IMR-90 (cell line): ENCODE measurements at places on chromosomes 6 and 20.
A peak's percentile ranks its signal among the peaks of the same experiment; 100 is the strongest.

DNA sequence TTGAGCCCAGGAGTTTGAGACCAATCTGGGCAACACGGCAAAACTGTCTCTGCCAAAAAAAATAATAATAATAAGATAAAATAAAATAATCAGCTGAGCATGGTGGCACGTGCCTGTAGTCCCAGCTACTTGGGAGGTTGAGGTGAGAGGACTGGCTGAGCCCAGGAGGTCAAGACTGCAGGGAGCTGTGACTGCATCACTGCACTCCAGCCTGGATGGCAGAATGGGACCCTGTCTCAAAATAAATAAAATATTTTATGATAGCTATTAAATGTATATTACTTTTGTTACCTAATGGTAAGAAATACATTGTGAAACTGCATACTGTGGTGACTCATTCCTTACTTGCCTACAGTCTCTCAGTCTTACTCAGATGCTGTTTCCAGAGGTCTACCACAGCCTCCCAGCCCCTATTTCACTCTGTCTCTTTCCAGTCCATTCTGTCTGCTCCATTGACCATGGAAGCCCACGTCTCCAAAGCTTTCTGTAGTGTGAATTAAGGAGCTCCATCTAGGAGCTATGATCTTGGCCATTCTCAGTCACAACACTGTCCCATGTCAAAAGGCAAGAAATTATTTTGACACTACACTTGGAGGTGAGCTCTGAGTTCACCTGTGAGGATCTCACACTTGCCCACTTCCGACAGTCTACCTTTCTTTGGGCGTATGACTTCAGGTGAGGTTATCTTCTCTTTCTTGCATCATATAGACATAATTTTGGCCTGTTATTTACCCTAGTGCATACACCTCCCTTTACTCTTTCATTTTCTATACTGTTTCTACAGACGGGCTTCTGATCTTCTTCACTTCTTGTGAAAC is 22.4 kb upstream of the SNX9 start:
- peak; percentile 86 for DNase-seq

- DNase-seq: peak; percentile 67
These were observed 6.1 kb upstream of the PKIG start for GRCh38 chr20:44576297-44576696.

DNA sequence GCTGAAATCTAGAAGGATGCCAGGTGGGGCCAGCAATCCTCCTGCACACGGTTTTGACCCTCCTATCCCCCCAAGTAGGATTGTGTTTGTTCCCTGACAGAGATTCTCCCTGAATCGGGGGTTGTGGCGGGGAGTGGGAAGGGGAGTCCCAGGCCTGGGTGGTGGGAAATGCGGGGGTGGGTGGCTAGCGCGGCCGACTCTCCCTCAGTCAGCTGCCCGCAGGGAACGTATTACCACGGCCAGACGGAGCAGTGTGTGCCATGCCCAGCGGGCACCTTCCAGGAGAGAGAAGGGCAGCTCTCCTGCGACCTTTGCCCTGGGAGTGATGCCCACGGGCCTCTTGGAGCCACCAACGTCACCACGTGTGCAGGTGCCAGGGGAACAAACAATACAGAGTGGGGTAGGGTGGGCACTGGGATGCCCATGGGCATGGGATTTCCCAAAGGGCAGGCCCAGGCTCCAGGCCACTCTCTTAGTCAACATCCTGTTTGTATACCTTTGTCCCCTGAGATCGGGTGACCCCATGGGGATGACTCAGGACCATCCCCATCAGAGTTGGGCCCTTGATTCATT is 16.1 kb upstream of the ZNF76 start:
- DNase-seq: no peak

- DNase-seq: no peak
These were observed 9.0 kb upstream of the HDAC2 start for GRCh38 chr6:113979937-113980336.

DNA sequence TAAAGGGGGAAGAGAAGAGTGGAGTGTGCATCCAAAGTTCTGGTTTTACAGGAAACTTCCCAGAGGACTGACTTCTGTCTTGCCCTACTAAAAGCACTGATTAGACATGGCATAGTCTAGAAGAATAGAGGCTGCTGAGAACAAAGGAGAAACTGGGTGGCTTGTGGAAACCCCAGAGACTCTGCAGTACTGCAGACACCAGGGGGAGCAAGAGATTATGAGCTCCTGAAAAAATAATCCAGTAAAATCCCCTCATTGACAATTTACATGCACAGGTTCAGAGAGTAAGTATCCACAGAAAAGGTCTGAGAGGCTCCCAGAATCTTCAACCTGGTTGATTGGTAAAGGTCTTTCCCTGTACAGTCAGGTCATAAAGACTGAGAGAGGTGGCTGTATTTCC is 48.7 kb upstream of the CLVS2 start:
- DNase-seq: no peak

- no peak for DNase-seq
These were observed 123.5 kb downstream of the LMBRD1 start for GRCh38 chr6:69673298-69673697.

DNA sequence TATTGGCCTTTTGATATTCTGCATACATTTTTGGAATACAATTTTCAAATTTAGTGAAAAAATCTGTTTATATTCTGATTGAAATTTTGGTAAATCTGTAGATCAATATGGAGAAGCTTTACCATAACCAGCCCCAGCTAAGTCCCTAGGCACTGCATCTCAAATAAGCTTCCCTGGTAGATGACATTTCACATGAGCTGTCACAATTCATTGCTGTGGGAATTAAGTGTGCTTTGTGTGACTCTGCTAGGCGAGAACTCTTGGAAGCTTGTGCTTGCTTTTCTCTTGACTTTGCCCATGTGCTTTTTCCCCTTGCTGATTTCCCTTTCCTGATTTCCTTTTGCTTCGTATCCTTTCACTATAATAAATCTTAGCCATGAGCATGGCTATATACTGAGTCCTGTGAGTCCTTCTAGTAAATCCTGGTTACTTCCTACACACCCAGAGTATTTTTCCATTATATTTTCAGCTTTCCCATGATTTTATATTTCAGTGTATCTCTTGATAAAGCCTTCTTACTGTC is 166.5 kb upstream of the MMS22L start:
- no peak for DNase-seq

DNA sequence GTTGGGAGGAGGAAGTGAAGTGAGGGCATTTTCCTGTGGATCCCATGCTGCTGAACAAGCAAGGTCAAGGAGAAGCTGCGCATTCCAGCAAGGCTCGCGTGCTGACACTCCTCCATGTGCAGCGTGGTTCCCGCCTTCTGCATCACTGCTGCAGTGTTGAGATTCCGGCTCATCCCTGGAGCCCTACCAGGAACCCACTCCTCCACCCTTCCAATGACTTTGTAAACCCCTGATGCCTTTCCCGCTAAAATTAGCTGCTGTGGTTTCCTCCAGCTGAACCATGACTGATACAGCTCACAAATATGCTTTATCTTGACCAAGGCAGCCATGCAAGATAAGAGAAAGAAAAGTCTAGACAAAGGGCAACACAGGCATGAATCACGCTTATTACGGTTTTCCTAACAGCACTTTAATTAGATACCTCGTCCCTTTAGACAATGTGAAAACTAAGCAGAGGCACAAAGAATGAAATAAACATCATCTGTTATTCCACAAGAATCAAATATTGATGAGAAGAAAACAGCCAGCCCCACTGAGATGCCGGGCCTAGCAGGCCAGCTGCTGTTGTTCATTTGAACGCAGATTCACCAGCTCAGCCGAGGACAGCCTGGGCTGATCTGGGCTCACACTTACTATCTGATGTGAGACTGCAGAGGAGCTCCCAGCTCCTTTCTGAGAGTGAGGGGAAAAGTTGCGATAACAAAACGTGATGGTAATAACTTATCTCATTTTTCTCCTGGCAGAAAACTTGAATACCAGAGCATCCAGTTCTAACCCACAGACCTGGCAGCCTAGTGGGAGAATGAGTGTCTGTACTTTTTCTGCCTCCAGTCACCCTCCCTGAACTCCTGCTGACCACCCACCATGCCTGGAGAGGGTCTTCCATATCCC is 14.2 kb upstream of the BNIP5 start:
- peak; percentile 92 for DNase-seq

- DNase-seq: peak; percentile 37
These were observed 3.9 kb upstream of the SIGLEC1 start for GRCh38 chr20:3716195-3716834.

- no peak for DNase-seq
These were observed 23.8 kb downstream of the RFPL4B start for GRCh38 chr6:112370946-112371345.

DNA sequence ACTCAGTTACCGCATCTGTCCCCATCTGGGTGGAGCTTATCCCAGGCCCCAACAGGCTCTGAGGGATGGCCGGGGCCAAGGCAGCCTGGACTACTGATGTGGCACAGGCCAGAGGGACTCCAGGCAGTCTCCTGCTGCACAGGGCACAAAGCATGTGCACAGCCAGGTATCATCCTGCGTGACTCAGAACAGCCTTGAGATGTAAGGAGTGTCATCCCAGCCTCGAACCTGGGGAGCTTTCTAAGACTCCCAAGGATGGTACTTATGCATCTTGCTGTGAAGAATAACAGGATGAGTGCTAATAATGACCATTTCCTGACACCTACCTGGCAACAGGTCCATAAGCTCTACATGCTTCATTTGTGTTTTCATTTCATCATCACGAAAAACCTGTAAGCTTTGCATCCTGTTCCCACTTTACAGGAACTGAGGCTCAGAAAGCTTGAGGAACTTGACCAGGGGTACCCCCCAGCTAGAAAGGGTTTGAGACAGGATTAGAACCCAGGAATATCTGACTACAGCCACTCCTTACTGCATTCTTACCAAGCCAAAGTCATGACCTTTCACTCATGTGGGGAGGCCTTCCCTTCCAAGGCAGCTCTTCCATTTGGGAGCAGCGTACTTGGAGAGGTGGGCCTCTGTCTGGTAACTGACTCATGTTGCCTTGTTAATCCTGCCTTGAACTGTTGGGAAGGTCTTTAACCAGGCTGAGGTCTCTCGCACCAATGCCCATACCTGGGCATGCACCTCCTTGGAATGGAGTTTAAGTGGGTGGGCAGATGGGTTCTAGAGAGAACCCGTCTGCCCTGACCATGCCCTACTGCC is 1.9 kb downstream of the TRIB3 start:
- no peak for DNase-seq

GRCh38 chr6:151285122-151285521 is 45.4 kb downstream of the AKAP12 start:
- DNase-seq: peak; percentile 80

DNA sequence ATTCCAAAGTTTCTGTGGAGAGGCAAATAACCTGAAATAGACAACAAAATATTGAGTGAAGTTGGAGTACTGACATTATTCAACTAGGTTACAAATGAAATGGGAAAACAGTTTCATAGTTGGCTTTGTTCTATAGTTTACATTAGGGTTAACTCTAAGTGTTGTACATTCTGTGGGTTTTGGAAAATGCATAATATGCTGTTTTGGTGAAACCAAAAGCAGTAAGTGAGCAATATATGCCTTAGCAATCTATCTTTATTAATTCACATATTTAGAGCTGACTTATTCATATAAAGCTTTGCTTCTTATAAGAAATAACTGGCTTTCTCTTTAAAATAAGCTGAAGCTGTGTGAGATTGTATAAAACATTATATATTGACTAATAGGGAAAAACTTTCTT is 157.5 kb upstream of the AHI1 start:
- DNase-seq: peak; percentile 51

DNA sequence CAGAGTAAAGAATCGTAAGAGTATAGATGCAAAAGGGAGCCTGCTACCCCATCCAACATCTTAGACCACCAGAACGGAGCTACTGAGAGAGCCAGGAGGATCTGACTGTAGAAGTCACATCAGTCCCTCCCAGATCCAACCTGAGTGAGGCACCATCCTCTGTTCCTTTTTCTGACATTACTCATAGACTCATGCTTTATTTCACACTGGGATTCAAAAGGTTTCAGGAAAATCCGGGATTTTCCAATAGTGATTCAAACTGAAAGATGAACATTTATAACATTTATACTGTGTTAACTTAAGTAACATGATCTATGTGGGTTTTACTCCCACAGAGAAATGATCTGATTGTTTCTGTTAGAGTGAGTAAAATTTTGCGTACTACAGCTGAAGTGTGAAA is 868.6 kb upstream of the GJE1 start:
- DNase-seq: peak; percentile 46

DNA sequence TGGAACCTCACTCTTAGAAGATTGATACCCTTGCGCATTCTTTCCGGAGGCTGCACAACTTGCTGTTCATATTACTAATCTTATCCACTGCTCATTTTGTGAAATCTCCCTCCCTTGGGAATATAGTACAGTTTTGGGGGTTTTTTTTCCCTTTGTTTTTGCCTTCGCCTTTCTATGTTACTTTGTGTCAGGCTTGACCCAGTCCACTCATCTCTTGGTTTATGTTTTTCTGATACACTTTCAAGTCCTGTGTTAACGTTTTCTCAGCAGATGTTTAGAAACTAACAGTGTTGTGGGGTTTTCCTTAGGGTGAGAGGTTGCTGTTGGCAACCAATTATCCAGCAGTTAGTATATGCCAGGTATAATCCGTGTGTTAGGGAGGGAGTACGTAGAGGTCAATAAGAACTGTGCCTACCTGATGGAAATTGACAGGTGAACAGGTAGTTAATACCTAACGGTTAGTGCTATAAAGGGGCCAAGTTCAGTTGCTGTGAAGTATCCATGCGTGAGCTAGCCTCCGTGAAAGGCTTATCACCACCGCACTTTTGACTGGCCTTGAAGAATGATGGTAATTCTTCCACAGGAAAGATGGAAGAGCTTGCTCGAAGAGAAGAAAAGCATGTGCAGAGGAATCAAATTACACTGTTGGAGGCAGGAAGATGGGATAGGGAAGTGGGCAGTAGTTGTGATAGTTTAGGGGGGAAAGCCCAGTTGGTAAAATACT is 1.4 kb downstream of the NFYA start:
- DNase-seq: peak; percentile 41

GRCh38 chr6:144534180-144534579 is 249.0 kb downstream of the UTRN start:
- peak; percentile 12 for DNase-seq

GRCh38 chr6:106254636-106255035 is 70.9 kb downstream of the ATG5 start:
- peak; percentile 70 for DNase-seq
